ENCODE measurements at places on chromosomes 2 and 18.

- DNase-seq = no peak
Measured at GRCh38 chr2:54904836-54905235, 145.4 kb downstream of the RTN4 start.

GRCh38 chr2:99698896-99699295 is 209.1 kb upstream of the REV1 start:
- peak; percentile 68 for DNase-seq

DNA sequence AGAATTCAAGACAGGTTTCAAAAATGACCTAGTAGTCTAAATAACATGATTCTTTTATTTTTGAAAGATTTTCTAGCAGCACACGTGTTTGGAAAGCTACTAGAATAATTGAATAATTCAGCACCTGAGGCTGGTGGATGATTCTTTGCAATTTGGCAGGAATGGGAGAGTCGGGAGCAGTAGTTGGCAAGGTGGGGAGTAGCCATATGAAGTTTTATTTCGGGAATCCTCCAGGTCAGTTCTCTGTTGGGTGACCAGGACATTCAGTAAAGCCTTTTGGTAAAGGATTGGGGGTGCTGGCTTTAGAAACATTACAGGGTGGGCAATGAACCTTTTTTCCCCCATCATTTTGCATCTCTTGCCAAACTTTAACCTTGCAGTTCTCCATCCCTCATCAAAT is 75.0 kb upstream of the LYPD6B start:
- DNase-seq = no peak

GRCh38 chr2:221442128-221442527 is 130.0 kb downstream of the EPHA4 start:
- DNase-seq = peak; percentile 9

GRCh38 chr18:50128506-50129271 is 66.3 kb downstream of the MYO5B start:
- no peak for DNase-seq

- no peak for DNase-seq
Measured at GRCh38 chr2:121649149-121649595, at the start of gene CLASP1. CLASP1 (minus strand) TSS chr2:121649462; CDS start chr2:121605895, 43,567 bp downstream.

DNA sequence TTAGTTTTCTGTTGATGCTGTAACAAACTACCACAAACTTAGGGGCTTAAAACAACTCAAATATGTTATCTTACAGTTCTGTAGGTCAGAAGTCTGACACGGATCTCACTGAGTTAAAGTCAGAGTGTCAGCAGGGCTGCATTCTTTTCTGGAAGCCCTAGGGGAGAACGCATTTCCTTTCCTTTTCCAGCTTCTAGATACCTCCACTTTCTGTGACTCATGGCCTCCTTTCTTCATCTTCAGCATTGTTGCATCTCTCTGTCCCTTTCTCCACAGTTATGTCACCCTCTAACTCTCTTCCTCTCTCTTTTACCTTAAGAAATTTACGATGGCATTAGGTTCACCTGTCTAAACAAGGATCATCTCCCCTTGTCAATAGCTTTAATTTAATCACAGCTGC is 13.3 kb upstream of the PPP4R1 start:
- peak; percentile 83 for DNase-seq

DNA sequence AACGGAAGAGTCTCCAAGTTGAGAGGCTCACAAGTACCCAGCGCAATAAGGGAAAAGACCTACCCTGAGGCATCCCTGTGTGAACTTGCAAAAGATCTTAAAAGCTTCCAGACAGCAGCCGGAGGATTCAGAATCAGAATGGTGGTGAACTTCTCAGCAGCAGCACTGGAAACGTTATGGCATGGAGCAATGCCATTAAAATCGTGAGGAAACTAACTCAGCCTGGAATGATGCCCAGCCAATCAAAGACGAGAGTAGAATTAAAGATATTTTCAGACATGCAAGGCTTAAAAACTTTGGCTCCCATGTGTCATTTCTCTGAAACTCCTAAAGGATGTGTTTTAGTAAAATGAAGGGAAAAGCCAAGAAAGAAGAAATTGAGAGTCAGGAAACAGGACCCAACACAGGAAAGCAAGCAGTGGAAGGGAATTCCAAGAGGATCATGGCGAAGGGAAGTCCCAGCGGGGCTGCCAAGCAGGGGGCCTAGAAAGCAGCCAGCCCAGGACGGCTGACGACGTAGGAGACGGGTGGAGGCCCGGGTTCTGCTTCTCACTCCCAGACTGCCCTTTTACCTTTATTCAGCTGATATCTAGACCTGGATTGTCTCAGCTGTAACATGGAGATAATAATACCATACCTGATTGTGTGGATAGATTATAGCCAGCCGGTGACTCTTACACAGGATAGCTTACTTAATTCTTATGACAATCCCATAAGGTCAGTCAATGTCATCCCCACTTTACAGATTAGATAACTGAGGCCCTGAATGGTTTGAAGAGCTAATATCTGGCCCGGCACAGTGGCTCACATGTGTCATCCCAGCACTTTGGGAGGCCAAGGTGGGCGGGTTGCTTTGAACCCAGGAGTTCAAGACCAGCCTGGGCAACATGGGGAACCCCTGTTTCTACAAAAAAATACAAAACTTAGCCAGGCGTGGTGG is 92.8 kb downstream of the ASAP2 start:
- DNase-seq = no peak

DNA sequence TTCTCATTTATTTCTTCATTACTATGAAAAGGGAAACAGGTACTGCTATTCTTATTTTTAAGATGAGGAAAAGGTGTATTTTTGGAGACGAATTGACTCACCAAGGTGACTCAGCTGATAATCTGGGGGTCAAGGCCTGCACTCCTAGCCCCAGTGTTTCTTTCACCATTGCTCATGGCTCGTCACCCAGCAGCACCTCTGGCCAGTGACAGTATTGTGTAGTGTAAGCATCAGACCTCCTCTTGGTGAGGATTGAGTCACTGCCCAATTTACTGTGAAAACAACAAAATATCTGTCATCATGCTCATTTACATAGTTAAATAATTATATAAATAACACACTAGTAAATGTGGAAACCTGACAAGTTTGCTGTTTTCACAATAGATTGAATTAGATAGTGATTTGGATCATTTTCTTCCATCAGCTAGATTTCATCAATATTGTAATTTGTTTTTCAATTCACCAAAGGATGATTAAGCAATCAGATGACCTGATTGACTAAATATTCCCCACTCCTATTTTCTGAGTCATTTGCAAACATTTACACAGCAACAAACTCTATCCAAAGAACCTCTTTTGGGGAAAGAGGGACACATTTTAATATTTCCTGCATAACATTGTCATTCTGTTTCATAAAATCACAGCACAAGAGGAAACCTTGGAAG is 492.8 kb upstream of the RAB12 start:
- peak; percentile 61 for DNase-seq

DNA sequence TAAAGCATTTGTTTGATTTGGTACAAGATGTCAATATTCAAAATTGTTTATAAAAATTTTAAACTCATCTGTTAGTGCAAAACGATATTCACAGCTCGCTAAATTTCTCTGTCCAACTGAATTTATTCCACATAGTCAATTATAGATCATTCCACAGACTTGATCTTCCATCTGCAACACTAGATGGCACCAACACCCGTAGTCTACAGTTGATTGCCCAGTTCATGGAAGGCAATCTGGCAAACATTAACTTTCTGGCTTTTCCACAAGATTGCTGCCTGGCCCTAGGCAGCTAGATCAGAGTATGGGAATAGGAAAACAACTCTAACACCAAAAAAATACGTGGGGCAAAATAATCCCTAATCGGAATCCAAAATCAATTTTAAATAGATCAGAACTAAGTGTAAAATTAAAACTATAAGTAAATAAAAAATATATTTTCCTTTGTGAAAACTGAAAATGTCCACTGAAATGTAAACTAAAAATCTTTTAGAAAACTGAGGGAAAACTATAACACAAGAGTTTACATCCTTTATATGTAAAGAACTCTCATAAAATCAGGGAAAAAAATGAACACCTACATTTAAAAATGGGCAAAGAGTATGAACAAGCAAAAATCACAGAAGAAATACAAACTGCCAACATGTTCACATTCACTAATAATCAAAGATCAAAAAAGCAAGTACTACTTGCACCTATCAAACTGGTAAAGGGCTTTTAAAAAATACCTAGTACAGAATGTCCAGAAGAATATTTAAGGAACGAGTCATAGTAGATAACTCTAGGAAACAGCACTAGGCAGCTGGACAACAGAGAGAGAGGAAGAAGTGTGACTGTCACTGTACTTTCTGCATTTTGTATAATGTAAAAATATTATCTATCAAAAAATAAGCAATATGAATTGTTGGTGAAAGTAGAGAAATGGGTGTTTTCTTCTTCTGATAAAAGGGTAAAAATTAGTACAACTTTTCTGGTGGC is 35.0 kb downstream of the RTN4 start:
- DNase-seq = peak; percentile 75

- DNase-seq = no peak
Measured at GRCh38 chr2:46096260-46096659, 200.9 kb upstream of the EPAS1 start.

- no peak for DNase-seq
Measured at GRCh38 chr2:4539121-4539520, 835.7 kb downstream of the DCDC2C start.

DNA sequence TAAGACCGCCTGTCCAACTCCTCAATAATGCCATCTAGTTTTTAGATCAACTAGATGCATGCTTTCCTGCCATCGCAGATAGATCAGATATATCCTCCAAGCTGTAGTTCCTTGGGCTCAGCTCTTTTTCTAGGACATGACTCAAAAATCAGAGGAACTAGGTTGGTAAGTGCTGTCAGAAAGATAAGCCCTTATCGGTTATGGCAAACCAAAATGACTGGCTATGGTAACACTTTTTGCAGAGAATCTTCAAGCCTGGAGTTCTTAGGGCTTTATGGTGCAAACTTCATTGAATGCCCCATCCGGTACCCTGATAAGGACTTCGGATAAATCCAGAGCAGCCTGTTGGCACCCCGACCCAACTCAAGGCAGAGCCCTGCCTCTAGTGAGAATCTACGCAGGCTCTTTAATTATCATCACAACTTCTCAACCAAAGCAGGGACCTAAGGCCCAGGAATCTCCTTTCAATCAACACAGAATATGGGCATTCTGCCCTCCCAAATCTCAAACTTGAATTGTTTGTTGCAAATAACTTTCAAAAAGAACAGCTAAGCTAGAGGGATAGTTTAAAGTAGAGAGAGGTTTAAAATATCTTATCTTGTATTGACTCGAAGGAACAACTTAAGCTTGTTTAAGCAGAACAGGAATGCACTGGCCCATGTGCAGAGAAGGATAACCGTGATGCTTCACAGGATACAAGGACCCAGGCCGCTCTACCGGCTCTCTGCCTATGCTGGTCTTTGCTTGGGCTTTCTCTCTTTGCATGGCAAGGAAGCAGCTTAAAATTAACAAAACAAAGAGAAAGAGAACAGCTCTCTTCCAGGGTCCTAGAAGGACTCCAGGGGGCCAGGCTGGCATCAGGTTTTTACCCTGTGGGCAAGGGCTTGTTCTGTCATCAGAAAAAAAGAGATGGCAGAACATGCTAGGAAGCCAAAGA is 3.4 kb upstream of the CYP1B1 start:
- no peak for DNase-seq

- DNase-seq = no peak
Measured at GRCh38 chr2:202950592-202950991, 38.5 kb downstream of the CARF start.

- DNase-seq = no peak
Measured at GRCh38 chr18:55121397-55122170, 162.3 kb upstream of the CCDC68 start.

DNA sequence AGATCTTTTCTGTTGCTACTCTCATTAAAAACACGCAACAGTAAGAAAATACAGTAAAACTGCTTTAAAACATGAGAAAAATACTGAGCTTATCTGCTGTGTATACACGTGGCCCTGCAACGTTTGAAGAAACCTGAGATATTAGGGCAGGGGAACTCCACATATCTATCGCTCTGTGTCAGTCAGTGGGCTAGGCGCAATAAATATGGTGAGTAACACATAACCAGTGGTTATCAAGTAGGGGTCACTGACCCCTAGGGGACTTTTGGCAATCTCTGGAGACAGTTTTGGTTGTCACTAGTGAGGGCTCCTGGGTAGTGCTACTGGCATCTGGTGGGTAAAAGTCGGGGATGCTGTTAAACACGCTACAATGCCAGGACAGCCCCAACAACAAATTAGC is 14.9 kb downstream of the STAT1 start:
- no peak for DNase-seq

DNA sequence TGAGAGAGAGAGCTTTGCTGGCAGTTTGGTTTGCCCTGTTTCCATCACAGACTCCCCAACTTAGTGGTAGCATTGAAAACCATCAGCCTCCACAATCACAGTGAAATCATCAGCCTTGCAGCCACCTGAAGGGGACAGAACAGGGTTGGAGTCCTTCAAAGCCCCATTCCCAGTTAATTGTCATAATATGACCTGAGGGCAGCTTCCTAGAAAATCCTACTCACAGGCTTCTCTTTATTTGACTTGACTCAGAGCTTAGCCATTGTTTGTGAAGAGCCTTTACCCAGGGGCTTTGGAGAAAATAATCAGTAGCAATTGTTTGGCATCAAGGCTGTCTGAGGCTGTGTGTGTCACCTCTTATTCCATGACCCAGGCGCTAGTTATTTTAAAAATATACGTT is 308.7 kb downstream of the CBLN2 start:
- no peak for DNase-seq

GRCh38 chr2:26088038-26088643 is 54.3 kb downstream of the RAB10 start:
- DNase-seq = peak; percentile 17

DNA sequence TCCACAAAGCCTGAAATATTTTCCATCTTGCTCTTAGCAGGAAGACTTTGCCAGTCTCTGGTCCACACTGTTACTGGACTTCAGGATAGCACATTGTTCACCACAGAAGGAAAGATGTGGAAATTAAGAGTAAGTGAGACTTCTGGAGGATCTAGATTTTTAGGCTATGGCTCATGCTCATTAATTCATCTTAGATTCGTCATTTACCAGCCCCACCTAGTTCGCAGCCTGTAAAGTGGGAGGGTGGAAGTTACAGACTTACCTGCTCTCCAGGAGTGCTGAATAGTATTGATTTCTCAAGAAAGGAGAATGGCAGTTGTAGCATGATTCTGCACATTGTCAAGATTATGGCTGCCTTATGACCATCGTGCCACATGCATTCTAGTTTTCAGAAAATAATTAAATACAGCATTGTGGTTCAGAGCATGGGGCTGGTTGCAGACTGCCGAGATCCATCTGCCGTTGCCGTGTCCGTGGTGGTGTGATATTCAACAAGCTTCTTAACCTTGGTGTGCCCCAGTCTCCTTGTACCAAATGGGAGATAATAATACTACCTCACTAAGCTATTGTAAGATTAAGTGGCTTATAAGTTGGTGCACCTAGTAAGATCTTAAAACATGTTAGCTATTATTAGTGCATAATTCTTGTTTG is 56.8 kb downstream of the RNF144A start:
- peak; percentile 2 for DNase-seq

GRCh38 chr2:64992990-64993389 is 3.8 kb downstream of the SLC1A4 start:
- no peak for DNase-seq

GRCh38 chr2:233408366-233409285 is 54.3 kb downstream of the DGKD start:
- no peak for DNase-seq

- DNase-seq = no peak
Measured at GRCh38 chr2:53127061-53127650, 640.4 kb upstream of the CHAC2 start.

Measured in fibroblast of skin of back (primary cell).